ENCODE measurements at places on chromosomes 6 and 20. TPM values are rescaled to one million over a fixed set of nuclear protein-coding genes. Genes with fewer than 3 reads are reported as not detected.

The VSX1 gene
- 0.83 TPM for total RNA-seq

The PRSS35 gene
- total RNA-seq = 0.08 TPM

The PTCHD4 gene
- total RNA-seq = 0.07 TPM

The VARS2 gene
- 13.6 TPM for total RNA-seq

The TRIM15 gene
- total RNA-seq = 0.04 TPM

The WFDC5 gene
- not detected for total RNA-seq

The SULF2 gene
- total RNA-seq = 25.4 TPM

The LAMA2 gene
- total RNA-seq = 0.30 TPM

The TAF11 gene
- total RNA-seq = 19.3 TPM

The AVP gene
- total RNA-seq = not detected

The OARD1 gene
- 19.6 TPM for total RNA-seq

The PKHD1 gene
- not detected for total RNA-seq

The NMBR gene
- total RNA-seq = not detected

The SIRPB1 gene
- 0.63 TPM for total RNA-seq

The TTK gene
- total RNA-seq = 22.8 TPM

The MAS1 gene
- total RNA-seq = not detected

The TRIM26 gene
- total RNA-seq = 26.4 TPM

The HEY2 gene
- total RNA-seq = 0.07 TPM

The GGTLC1 gene
- not detected for total RNA-seq

The PIM1 gene
- total RNA-seq = 22.9 TPM

The FAM83B gene
- 0.13 TPM for total RNA-seq

The SRSF12 gene
- 0.84 TPM for total RNA-seq

The TMEM244 gene
- total RNA-seq = not detected

The MYCT1 gene
- not detected for total RNA-seq

The TUBB2B gene
- total RNA-seq = 13.8 TPM

The PPP1R3G gene
- total RNA-seq = 1.7 TPM

The TTLL9 gene
- 0.11 TPM for total RNA-seq

The RHAG gene
- total RNA-seq = 0.07 TPM

The PRR18 gene
- 0.07 TPM for total RNA-seq

The ATP9A gene
- 16.9 TPM for total RNA-seq

The LGSN gene
- 4.8 TPM for total RNA-seq

The MRAP2 gene
- 1.3 TPM for total RNA-seq

The ARMC2 gene
- total RNA-seq = 3.0 TPM

The POPDC3 gene
- 31.2 TPM for total RNA-seq

The ULBP3 gene
- total RNA-seq = 4.0 TPM

The ZNF311 gene
- 0.30 TPM for total RNA-seq

The SLC13A3 gene
- total RNA-seq = 0.12 TPM

The RIN2 gene
- 40.3 TPM for total RNA-seq

The SLC22A7 gene
- not detected for total RNA-seq

The LAMA5 gene
- 352 TPM for total RNA-seq

The TMEM170B gene
- 1.3 TPM for total RNA-seq

The LPA gene
- total RNA-seq = 0.02 TPM

The LRRC73 gene
- total RNA-seq = 1.3 TPM

The SMOC2 gene
- total RNA-seq = not detected

The PROCR gene
- total RNA-seq = 125 TPM

The SLCO4A1 gene
- 10.2 TPM for total RNA-seq

The CGA gene
- total RNA-seq = not detected

The NUP43 gene
- 19.0 TPM for total RNA-seq

The SLC25A27 gene
- total RNA-seq = 1.0 TPM

The PAX1 gene
- not detected for total RNA-seq

The MCM8 gene
- total RNA-seq = 25.4 TPM

The BPIFB2 gene
- not detected for total RNA-seq

The HRH3 gene
- not detected for total RNA-seq

The PHACTR1 gene
- 0.05 TPM for total RNA-seq

Data from A549 treated with DMSO at 1 μM for 4 hours (cell line).